Left ventricle myocardium inferior (tissue), 1 donor: ENCODE measurements at places on chromosomes 7 and 10.

- no peak for DNase-seq
Measured at GRCh38 chr7:138978541-138979184, 2.5 kb downstream of the KIAA1549 start.

DNA sequence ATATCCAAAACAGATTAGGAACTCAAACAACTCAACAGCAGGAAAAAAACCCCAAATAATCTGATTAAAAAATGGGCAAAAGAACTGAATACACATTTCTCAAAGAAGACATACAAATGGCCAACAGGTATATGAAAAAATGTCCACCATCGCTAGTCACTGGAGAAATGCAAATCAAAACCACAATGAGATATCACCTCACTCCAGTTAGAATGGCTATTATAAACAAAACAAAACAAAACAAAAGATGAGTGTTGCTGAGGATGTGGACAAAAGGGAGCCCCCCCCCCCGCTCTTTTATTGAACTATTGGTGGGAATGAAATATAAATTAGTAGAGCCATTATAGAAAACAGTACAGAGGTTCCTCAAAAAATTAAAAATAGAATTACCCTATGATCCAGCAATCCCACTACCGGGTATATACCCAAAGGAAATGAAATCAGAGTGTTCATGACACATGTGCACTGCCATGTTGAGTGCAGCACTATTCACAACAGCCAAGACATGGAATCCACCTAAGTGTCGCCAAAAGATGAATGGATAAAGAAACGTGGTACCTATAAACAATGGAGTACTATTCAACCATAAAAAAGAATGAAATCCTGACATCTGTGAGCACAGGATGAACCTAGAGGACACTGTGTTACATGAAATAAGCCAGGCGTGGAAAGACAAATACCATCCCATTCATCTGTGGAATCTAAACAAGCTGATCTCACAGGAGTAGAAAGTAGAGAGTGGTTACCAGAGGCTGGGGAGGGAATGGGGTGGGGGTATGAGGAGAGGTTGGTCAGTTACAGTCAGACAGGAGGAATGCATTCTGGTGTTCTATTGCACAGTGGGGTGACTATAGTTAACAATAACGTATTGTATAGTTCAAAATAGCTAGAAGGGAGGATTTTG lies 78.1 kb upstream of the RHEB start:
- no peak for DNase-seq

DNA sequence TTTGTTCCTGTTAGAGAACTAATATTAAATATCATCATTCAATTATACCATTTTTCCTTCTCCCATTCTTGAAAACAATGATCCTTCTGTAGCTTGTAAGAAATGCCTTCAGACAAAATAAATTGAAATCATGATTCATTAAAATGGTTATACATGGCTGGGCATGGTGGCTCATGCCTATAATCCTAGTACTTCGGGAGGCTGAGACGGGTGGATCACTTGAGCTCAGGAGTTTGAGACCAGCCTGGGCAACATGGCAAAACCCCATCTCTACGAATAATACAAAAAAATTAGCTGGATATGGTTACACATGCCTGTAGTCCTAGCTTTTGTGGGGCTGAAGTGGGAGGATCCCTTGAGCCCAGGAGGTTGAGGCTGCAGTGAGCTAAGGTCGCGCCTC lies 13.0 kb downstream of the CD36 start:
- DNase-seq, result no peak

GRCh38 chr7:50068026-50068425 lies 25.0 kb downstream of the ZPBP start:
- no peak for DNase-seq

DNA sequence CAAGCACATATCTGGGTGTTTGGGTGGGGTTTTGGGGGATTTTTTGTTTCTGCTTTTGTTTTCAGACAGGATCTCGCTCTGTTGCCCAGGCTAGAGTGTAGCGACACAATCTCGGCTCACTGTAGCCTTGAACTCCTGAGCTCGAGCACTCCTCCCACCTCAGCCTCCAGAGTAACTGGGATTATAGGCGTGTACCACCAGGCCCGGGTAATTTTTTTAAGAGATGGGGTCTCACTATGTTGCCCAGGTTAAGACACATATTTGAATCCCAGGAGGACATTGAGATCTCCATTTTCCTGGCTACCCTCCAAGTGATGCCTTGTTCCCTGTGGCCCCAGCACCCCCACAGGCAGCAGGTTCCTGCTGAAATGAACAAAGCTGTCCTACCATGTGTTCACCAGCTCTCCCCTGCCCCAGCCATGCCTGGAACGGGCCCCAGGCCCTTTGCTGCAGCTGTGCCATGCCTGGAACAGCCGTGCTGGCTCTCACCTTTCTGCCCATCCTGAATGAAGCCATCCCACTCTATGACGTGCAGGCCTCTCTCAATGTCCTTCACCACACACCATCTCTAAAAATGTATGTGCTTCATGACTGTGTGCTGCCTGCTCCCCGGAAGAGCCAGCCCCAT lies 55.0 kb upstream of the DNAAF5 start:
- no peak for DNase-seq

DNA sequence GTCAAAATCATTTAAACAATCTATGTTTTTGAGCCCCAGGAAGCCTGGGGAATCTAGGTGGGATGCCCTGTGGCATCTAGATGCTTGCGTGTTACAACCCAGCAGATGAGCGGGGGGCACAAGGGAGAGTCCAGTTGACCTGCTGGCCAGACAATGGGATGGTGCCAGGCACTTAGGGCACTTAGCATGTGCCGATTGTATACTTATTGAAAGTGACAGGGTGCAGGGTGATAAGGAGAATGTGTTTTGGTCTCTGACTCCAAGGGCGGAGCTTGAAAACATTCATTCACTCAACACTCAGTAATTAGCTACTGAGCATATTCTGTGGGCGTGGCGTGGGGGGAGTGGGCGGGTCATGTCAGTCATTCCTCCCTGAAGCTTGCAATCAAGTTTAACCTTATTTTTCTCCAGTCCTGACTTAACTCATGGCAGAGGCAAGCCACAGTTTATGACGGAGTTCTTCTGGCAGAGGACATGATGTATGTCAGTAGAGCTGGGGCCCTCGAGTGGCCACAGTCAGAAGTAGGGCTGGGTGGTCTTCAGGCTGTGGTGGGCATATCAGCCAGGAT lies 115.1 kb downstream of the PRKCQ start:
- no peak for DNase-seq

DNA sequence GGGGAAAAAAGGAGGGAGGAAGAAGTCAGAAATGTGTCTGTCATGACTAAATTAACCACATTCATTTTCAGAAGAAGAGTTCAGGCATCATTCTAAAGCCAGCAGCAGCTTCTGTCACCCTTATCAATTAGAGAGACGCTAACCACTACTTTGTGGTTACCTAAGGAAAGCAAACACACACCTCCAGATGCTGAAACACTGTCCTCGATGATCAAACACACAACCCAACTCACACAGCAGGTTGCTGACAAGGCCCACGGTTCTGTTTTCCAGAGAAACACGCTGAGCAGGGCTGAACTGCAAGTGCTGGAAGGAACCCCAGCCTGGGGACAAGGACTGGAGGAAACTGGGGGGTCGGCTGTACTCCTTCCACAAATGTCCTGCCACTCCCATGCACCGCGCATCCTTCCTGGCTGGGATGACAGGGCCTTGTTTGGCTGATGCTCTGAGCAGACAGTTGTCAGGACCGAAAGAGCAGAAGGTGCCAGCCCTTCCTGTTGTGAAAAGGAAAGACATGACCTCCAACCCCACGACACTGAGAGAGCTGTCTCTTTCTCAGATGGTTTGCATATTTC lies 36.6 kb downstream of the PRKCQ start:
- no peak for DNase-seq

- DNase-seq, result no peak
Measured at GRCh38 chr7:27876756-27877155, 136.8 kb downstream of the TAX1BP1 start.

- DNase-seq, result no peak
Measured at GRCh38 chr10:14162629-14163344, 167.9 kb downstream of the FRMD4A start.

GRCh38 chr10:33113466-33113865 lies 155.4 kb upstream of the ITGB1 start:
- no peak for DNase-seq

DNA sequence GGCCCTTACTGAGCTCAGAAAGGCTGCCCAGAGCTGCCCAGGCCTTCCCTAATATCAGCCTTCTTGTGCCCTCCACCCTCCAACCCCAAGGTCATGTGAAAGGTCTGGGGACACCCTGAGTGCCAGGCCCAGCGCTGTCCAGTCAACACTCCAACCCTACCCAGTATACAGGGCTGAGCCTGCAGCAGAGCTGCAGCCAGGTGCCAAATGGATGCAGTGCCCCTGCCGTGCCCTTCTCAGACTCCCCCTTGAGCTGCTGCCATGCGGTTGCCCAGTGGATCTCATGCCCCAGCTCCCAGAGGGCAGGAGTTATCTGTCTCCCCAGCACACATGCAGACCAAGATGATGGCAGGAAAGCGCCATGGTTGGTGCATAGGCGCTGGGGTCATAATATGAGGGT lies 61.5 kb downstream of the ZMIZ1 start:
- no peak for DNase-seq

GRCh38 chr10:66927971-66928770 lies 2.3 kb downstream of the LRRTM3 start:
- DNase-seq, result no peak

GRCh38 chr10:61784354-61785133 lies 117.0 kb upstream of the ARID5B start:
- no peak for DNase-seq

DNA sequence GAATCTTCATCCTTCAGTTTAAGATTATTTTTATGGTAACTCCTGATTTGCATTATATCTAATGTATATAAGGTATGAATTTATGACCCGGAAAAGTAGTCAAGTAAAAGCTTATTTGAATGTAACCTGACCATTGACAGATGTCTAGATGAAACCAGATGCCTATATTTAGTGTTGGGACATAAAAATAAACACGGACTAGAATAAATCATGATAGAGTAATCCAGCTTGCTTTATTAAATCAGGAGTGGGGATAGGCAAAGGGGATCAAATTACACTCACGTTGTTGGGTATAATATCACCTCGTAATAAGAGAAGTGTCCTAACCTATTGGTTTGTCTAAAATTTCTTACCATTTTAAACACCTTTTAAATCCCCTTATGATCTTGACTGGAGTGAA lies 244.6 kb downstream of the AGMO start:
- DNase-seq, result no peak

DNA sequence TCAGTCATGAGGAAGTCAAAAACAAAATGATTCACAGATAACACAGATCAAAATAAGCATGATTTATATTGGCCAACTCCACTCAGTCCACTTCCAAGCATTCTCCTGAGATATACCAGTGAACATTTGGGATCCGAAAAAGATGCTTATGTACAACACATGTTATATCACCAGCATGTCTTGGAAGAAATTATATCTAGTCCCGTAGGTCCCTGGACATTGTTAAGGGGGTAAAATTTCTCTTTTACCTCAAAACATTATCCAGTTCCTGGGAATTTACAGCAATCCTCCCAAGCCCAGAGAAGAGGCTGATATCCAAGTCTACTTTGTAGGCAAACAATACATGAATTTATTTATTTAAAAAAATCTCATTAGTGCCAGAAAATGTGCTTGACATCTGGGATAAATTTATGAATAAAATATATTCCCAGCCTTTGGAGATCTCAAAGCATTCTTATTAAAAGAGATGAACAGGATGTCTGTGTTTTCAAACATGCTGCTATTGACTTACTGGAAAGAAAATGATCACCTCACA lies 582.2 kb upstream of the ZWINT start:
- no peak for DNase-seq

DNA sequence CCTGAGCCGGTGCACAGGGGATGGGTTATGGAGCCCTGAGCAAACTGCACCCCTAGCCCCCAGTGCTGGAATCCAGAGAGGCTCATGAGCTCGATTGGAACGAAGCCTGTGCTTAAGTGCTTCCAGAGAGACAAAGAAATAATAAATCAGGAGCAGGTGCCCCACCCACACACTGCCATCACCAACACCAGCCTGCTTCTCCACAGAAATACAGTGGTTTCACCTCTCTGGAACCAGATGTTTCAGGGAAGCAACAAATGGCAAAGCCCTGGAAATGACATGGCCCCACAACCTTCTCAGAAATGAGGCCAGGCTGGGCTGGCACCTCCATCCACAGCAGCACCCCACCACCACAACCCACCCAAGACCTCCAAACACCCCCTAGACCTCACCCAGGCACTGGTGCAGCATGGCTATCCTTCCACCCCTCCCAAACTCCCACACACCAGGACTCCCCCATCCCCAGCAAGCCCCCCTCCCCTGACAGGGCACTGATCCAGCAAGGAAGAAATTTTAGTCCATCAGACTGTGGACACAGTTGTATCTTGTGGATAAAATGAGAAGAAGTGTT lies 4.1 kb upstream of the SLC18A3 start:
- no peak for DNase-seq

- DNase-seq, result no peak
Measured at GRCh38 chr7:107946451-107946850, 55.5 kb downstream of the DLD start.

DNA sequence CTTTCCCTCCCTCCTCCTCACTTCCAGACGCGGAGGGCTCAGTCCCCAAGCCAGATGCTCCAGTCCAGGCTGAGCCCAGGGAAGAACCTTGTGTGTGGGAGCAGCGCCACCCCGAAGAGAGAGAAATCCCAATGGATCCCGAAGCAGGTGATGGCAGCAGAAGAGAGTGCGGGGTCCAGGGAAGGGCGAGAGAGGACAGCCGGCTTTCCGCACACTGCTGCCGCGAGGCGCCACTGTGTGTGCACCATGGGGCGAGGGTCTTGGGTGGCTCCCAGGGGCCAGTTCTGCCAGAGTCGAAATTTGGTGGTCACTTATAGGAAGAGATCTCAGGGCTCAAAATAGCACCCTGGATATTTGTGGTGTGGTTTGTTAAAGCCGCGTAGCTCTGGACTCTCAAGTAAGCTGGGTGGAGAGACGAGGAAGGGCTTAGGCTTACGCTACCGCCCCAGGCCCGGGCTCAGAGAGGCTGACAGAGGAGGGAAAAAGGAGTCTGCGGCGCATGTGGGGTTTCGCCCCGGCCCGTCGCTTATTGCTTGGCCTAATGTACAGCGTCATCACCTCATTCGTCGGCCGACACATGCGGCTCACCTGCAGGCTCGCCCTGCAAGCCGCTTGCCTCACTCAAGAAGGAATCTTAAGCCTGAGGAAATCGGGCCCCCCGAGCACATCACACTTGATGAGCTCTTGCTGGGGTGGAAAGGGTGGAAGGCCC lies 12.1 kb downstream of the ZNF282 start:
- DNase-seq, result no peak

- no peak for DNase-seq
Measured at GRCh38 chr7:100951888-100952560, 2.7 kb downstream of the MUC3A start.

- no peak for DNase-seq
Measured at GRCh38 chr10:126955934-126956711, 50.9 kb downstream of the DOCK1 start.

DNA sequence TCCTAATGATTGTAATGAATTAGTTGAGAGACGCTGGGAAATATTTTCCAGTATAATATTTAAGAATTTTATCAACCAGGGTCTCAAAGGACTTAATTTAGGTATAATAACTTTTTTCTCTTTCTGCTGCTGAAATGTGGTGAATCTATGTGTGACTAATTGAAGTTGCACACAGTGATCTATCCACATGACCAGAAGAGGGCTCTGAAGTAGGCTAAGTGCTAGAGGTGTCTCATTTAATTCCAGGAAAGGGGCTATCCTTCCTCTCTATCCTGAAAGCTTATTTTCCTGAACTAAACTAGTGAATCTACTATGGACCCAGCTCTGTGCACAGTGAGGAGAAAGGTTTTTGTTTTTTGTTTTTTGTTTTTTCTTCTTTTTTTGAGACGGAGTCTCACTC lies 294.4 kb upstream of the MYO3A start:
- DNase-seq, result no peak
